ENCODE measurements at places on chromosomes 1 and 21.
A peak's percentile ranks its signal among the peaks of the same experiment; 100 is the strongest.

DNA sequence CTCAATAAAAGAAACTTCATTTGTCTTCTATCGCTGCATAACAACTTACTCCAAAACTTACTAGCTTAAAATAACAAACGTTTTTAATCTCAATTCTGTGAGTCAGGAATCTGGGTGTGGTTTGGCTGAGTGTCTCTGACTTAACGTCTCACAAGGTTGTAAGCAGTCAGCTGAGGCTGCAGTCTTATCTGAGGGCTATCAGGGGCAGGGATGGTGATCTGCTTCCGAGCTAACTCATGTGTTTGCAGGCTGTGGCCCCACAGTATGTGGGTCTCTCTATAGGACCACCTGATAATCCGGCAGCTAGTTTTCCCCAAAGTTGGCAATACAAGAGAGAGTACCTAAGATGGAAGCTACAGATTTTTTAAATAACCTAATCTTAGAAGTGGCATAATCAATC is 234.2 kb upstream of the FGGY start:
- no peak for DNase-seq

DNA sequence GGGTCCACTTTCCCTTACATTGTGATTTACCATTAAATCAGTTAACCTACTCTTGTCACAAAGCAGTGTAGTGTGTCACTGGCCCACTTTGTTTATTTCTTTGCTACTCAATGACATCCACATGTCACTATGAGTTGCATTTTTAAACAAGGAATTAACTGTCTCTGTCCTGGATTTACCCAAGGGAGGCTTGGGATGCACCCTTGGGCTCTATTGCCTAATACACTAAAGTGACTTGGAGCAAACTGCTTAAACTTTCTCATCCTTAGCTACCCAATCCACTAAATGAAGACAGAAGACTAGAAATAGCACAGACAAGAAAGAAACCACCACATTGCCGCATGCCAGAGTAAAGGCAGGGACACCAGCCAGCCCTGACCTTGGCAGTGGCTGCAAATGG is 136.2 kb upstream of the TIAM1 start:
- DNase-seq: no peak

DNA sequence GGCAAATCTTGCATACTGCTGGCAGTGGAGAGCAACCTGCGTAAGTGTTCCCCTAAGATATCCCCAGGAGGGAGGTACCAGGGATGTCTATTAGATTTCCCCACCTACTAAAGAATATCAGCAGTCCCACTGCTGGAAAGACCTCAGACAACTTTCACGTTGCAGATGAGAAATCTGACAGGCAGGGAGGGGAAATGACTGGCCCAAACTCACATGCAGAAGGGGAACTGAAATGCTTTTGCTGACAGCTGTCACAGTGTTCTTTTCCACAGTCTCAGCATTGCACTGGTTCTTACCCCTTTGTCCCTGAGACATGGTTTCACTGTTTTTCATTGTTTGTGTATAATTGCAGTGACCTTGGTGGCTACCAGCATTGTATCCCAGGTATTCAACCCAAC is 84.8 kb upstream of the ATP1A1 start:
- no peak for DNase-seq

DNA sequence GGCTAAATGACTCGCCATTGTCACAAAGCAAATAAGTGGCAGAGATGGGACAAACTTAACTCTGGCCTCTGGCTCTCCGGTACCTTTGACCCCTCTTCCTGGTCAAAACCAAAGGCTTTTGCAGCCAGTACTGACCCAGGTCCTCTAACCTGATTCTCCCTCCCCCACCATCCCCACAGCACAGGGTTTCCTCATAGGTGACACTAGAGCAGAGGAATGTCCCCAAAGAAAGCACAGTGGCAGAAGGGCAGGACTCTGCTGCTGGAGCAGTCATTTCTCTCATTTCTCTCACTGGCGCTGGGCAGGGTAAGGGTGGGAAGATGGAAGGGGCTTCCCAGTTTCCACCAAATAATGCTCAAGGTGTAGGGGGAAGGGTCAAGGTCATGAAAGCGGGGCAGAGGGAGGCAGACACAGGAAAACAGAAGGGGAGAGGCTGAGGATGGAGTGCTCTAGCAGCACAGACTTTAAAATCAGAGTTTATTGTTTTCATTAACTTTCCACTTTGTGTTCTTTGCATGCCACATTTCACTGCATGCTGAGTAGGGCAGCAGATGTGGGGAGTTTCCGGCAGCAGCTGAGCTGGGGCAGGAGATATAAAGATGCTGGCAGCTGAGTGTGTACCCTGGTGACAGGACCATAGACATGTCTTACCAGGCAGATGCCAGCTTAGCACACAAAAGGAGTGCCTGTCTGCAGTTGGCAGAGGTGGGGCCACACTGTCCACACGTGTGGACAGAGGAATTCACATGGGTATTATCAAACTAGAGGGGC is 80.5 kb downstream of the FAM78B start:
- peak; percentile 3 for DNase-seq

GRCh38 chr1:247535402-247535801 is 838 bp downstream of the OR2C3 start:
- DNase-seq: no peak

DNA sequence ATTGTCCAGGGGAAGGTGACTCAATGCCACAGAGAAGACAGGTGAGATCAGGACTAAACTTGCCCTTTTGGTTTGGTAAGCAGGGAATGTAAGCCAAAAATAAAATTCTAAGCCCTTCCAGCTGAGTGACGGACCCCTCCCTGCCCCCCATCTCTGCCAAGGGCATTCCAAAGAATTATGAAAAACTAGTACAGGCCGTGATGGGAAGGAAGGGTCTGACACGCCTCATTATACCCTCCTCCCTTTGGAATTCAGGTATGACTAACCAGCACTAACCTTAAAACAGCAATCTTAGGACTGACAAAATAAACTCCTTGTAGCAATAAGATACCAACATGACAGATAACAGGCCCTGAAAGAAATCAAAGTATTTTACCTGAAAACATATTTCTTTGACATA is 99.6 kb downstream of the GABPA start:
- no peak for DNase-seq

DNA sequence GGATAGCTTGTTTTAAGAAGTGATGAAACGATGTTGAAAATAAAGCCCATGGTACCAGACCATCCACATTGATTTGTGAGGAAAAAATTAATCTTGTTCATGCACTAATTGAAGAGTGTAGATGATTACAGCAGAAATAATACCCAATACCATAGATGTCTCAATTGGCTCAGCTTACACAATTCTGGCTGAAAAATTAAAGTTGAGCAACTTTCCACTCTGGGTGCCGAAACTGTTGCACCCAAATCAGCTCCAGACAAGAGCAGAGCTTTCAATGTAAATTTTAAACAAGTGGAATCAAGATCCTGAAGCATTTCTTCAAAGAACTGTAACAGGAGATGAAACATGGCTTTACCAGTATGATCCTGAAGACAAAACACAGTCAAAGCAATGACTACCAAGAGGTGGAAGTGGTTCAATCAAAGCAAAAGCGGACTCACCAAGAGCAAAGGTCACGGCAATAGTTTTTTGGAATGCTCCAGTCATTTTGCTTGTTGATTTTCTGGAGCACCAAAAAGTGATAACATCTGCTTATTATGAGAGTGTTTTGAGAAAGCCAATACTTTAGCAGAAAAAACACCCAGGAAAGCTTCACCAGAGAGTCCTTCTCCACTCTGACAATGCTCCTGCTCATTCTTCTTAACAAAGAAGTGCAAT is 16.1 kb upstream of the KCNA3 start:
- no peak for DNase-seq

All from coronary artery (tissue), 2 donors.